ENCODE measurements at places on chromosomes 2 and 18.

GRCh38 chr2:72130659-72131360 is 16.9 kb downstream of the CYP26B1 start:
- DNase-seq: no peak

GRCh38 chr2:171655586-171655985 is 31.7 kb upstream of the DYNC1I2 start:
- DNase-seq: no peak

- no peak for DNase-seq
Observed at GRCh38 chr2:134008837-134009236, 245.0 kb upstream of the MGAT5 start.

DNA sequence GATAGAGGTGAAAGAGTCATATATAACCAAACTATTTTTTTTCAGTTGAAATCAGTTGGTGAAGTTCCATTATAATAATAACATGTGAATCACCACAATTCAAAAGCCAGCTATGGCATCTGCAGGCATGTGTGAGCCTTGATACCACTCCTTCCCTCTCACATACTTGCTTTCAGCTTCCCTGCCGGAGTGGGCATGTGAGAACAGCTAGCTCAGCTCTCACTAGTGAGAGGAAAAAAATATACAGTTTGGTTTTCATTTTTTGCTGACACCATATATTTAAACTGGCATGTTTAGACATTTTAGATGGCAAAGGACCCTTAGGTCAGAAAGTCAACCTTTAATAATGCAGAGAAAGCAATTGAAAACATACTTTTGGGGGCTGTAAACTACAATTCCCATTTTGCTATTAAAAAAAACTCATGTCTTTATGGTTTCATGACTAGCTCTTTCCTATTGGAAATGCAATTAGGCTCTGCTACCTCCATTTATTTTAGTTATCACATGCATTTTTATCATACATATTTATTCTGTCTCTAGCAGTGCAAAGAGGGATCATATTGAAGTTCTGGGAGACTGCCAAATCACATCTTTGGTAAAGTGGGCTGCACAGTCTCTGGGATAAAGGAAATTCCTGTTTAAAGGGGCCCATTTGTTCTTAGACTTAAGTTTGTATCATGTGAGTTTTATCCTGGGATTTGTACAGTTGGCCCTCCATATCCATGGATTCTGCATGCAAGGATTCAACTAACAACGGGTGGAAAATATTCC is 33.2 kb upstream of the SLC40A1 start:
- DNase-seq: no peak

- DNase-seq: no peak
Observed at GRCh38 chr2:169583518-169583917, 633 bp upstream of the PPIG start.

- no peak for DNase-seq
Observed at GRCh38 chr2:96195410-96196066, 13.1 kb downstream of the STARD7 start.

DNA sequence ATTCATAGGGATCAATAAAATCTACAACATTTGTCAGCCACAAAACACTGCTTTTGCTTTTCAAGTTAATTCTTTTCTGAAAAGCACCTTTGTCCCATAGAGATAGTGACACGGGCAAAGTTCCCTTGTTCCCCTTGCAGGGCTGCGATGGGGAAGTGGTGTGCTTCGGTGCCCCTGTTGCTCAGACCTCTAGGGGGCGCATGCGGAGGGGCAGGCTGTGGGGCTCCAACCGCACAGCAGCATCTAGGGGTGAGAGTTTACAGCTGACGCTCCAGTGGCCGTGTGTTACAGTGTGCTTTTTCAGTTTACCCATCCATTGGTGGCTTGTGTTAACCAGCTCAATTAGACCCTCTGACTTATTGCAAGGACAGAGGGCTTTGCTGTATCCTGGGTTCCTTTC is 1432.2 kb upstream of the ACVR2A start:
- DNase-seq: no peak

GRCh38 chr2:215442401-215442787 is 6.5 kb upstream of the FN1 start:
- no peak for DNase-seq

GRCh38 chr2:7701791-7702190 is 784.6 kb downstream of the RNF144A start:
- DNase-seq: no peak

DNA sequence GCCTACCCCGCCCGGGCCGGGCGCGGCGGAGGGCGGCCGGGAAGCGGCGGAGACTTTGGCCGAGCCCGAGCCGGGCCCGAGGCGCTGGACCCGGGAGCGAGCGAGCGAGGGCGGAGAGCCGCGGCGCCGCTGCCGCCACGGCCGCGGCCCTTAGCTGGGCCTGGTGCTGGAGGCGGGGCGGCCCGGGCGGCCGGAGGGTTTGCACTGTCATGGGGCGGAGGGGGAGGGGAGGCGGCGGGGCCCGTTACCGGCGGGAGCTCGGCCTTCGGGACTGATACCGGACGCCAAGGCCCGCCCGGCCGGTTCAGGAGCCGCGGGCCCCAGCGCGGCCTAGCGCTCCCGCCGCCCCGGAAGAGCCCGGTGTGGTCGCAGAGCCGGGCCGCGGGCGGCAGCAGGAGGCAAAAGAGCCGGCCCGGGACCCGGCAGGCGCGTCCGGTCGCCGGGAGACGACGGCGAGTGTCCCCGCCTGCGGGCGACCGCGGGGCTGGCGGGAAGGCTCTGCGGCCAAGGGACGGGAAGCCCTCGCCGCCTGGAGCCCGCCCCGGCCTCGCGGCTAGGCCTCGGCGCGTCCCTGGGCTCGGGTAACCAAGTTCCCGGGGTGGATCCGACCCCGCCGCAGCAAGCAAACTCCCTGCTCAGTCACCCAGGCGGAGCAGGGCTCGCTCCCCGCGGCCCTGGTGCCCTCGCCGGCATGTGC is 697 bp downstream of the KCMF1 start:
- DNase-seq: no peak

DNA sequence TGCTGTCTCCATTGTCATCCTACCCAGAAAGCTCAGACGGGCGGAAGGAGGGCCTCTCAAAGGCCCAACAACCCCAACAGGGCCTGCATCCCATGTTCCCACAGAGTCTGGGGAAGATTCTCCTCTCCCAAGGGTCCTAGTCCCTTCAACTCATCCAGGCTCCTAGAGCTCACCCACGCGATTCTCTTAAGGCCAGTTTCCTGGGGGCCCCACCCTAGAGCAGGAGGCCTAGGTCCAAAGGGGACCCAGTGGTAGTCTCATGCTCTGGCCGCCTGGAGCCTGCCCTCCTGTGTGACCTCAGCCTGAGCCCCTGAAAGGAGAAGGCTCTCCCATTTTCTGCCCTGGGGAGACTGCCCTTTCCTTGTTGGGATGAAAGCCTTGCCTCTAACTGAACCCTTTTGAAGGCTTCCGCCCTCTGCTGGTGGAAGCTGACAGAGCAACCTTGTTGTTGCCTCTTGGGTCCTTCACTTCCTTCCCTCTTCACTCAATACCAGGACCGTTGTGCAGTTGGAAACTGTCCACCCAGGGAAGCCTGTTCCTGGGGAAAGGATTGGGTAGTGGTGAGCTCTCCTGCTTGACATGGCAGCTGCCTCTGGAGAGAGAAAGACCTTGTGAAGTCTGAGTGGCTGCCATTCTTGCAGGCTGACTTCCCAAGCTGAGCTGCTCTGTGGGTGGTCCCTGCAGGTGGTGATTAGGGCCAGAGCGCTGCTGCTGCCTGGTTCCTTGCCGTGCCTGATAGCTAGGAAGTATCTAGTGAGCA is 86.0 kb upstream of the ALPP start:
- DNase-seq: no peak

DNA sequence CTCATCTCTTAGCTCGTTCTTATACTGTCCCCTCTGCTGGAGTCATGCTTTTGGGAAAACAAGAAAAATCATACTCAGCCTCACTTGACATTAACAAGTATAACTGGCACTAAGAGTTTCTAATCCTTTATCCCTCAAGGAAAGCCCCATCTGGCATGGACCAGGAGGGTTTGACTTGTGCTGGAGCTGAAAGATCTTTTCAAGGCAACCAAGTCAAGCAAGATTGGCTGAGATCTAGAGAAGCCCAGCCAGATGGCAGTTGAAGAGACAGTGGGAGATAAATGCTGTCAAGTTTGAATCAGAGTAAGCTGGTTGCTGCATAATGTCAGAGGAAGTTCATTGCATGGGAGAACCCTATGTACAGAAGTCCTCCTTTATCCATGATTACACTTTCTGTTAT is 336.5 kb upstream of the LRP1B start:
- DNase-seq: no peak

GRCh38 chr2:10629819-10630532 is 59.8 kb downstream of the NOL10 start:
- no peak for DNase-seq

DNA sequence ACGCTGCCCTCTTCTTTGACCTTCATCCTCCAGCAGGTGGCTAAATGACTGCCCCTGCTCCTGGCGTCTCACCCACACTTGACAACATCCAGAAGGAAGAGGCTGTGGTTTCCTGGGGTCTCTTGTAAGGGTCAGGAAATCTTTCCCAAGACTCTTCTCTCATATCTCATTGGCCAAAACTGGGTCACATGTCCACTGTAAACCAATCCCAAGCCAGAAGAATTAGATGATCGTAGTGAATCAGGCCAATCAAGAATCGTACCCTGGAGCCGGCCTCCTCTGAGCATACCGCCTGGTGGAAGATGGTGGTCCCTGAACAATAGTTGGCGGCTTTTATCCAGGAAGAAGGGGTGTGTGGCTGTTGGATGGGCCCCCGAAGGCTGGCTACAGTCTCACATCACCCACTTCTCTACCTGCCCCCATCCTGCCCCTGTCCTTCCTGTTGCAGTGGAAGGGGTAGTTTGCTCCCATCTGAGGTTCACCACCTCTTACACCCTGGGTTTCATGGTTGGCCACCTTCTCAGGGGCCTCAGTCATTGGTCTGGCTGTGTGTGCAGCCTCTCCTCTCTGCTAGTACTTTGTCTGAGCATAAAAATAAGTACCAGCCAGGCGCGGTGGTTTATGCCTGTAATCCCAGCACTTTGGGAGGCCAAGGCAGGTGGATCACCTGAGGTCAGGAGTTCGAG is 3.8 kb downstream of the SAG start:
- no peak for DNase-seq

DNA sequence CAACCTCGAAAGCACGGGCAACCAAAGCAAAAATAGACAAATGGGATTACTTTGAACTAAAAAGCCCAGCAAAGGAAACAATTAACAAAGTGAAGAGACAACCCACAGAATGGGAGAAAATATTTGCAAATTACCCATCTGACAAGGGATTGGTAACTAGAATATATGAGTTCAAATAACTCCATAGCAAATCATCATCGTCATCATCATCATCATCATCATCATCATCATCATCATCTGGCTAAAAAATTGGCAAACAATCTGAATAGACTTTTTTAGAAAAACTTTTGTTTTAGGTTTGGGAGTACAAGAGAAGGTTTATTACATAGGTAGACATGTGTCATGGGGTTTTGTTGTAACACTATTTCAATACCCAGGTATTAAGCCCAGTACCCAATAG is 1239.3 kb upstream of the FAM98A start:
- no peak for DNase-seq

- DNase-seq: no peak
Observed at GRCh38 chr2:67872481-67872880, 190.3 kb downstream of the C1D start.

GRCh38 chr2:202278036-202278760 is 12.6 kb downstream of the NOP58 start:
- no peak for DNase-seq

DNA sequence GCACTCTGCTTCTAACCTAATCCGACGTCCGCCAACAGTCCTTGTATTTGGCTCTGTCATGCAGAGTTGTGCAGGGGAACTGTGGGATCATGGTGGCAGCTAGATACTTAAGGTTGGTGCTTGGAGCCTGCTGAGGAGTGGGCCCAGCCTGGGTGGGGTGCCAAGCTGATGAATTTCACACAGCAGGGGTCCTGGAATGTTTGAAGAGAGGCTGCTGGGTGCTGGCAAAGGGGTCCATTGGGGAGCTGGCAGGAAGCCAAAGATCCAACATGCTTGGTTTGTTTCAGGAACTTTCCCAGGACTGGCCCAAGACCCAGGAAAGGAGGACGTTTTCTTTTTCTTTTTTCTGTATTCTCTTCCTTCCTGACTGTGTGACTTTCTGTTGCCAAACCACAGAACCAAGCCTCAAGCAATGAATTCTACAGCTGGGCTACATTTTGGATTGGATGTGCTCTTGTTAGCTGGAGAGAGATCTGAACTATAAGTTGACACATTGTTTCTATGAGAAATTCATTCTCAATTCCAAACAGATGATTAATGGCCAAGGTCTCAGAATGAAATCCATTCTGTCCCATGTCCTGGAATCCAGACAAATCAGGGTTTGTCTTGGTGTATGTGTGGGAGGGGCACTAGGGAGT is 49.9 kb downstream of the DHRS9 start:
- DNase-seq: no peak

Measured in Panc1 (cell line).